ENCODE measurements at places on chromosomes 5 and 9. TPM values are rescaled to one million over a fixed set of nuclear protein-coding genes. Genes with fewer than 3 reads are reported as not detected.

Gene IFNA2
- not detected for total RNA-seq

Gene SHOC1
- not detected for total RNA-seq

Gene MSANTD3
- total RNA-seq = 88.5 TPM

Gene DENND4C
- 36.5 TPM for total RNA-seq

Gene HSPA9
- 192 TPM for total RNA-seq

Gene IFNA21
- not detected for total RNA-seq

Gene FBP2
- total RNA-seq = not detected

Gene NR4A3
- total RNA-seq = 0.22 TPM

Gene EDIL3
- 28.8 TPM for total RNA-seq

Gene SLC6A7
- total RNA-seq = not detected

Gene CDC14B
- total RNA-seq = 0.74 TPM

Gene UGT3A2
- not detected for total RNA-seq

Gene NR2F1
- 23.9 TPM for total RNA-seq

Gene NMUR2
- not detected for total RNA-seq

Gene MAMDC4
- 7.7 TPM for total RNA-seq

Gene LCN12
- total RNA-seq = 0.35 TPM

Gene HRH2
- total RNA-seq = not detected

Gene TMEM215
- not detected for total RNA-seq

Gene IL5
- not detected for total RNA-seq

Gene SAPCD2
- total RNA-seq = 27.8 TPM

Gene PCDHGC5
- total RNA-seq = 1.2 TPM

Gene BRINP1
- total RNA-seq = not detected

Gene ZNF618
- total RNA-seq = 60.6 TPM

Gene PCDHB12
- 0.18 TPM for total RNA-seq

Gene FOXD4
- total RNA-seq = 0.42 TPM

Gene ANP32B
- 152 TPM for total RNA-seq

All from endothelial cell of umbilical vein (primary cell).